Fibroblast of the aortic adventitia (primary cell): ENCODE measurements at places on chromosomes 3 and 15. TPM values are rescaled to one million over a fixed set of nuclear protein-coding genes. Genes with fewer than 3 reads are reported as not detected.

Gene PARP3
- 14.6 and 27.1 TPM in 2 replicates for total RNA-seq

Gene KIF7
- 10.6 and 22.1 TPM in 2 replicates for total RNA-seq

Gene ZNF620
- total RNA-seq, result 0.65 and 0.99 TPM in 2 replicates

Gene STRIT1
- total RNA-seq, result not detected in 2 replicates

Gene KBTBD13
- not detected in 2 replicates for total RNA-seq
